CD4-positive, alpha-beta memory T cell (primary cell): ENCODE measurements at places on chromosomes 2 and 18.

DNA sequence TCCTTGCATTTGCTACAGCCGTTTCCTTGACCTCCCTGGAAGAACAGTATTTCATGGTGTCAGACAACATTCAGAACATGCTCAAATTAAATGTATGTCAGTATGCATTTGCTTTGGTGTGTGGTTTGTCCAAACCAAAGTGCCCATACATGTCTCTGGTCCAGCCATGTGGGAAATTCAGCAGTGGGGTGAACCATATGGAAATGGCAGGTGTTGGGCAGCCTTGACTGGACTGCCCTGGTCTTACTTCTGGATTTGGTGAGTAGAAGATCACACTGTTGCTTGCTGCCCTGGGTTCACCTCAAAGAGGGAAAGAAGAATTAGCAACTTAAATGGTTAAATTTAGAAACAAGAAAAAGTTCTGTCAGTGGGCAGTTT, 84.5 kb downstream of the MSH2 start:
- DNase-seq = no peak

- no peak for DNase-seq
Observed at GRCh38 chr18:58900015-58900649, 35.5 kb downstream of the ZNF532 start.

- DNase-seq = no peak
Observed at GRCh38 chr2:104878863-104879512, 25.1 kb downstream of the POU3F3 start.

DNA sequence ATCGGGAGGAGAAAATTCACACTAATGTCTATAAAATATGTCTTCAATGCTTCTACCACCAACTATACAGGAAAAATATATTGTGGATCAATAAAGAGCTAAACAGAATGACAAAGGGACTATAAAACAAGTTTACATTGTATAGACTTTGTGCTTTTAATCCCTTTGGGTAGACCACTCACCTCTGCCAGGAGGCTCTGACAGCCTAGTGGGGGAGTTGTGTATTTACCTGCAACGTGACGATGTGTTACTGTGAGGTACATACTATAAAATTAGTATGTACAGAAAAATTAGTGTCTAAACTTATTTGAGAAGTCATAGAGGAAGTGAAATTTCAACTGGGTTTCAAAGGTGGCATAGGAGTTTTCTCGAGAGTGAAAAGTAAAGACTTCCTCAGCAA, 243.3 kb upstream of the REG3G start:
- DNase-seq = no peak

GRCh38 chr2:85901155-85901554, 12.4 kb upstream of the ST3GAL5 start:
- DNase-seq = no peak

DNA sequence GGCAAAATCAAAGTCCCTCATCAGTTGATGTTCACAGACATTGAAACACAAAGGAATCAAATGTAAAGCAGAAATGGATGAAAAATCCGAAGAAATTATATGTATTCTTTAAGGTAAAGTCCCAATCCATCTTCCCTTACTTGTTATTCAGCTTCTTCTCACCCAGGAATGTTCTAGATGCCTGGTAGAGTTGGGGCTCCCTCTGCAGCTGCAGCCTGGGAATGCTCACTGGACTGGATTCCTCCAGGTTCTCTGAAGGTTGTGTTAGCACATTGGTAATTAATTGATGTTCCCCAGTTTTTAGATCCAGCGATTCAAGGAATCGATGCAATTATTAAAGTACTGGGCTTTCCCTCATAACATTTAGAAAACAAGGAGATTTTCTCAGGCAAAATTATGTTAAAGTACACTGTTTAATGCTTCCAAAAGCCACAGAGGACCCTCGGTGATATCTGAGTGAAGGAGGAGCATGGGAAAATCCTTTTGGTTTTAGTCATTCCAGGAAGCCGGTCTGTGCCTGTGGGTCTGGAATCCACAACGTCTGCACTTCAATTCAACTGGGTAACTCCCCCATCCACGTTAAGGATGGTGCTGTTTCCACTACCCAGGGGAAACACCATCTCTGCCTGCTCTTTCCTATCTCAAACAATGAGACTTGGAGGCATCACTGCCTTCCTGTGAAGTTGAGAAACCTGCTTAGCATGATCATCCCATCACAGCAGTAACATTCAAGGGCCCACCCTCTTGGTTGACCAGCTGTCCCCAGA, 22.0 kb downstream of the NTSR2 start:
- no peak for DNase-seq
